ENCODE measurements at places on chromosomes 4 and X. TPM values are rescaled to one million over a fixed set of nuclear protein-coding genes. Genes with fewer than 3 reads are reported as not detected.

The CCNG2 gene
- total RNA-seq: 12.5 TPM

The AMBN gene
- not detected for total RNA-seq

The ART3 gene
- total RNA-seq: not detected

The ERCC6L gene
- 9.8 TPM for total RNA-seq

The SPINK2 gene
- not detected for total RNA-seq

The CYLC1 gene
- total RNA-seq: not detected

The EPGN gene
- total RNA-seq: 0.73 TPM

The NPY2R gene
- total RNA-seq: under 0.01 TPM

The MAGEA3 gene
- total RNA-seq: not detected

The ETNPPL gene
- not detected for total RNA-seq

The HCCS gene
- total RNA-seq: 11.8 TPM

The SGMS2 gene
- 80.5 TPM for total RNA-seq

The DCAF8L2 gene
- total RNA-seq: not detected

The CORIN gene
- under 0.01 TPM for total RNA-seq

The MAGED1 gene
- total RNA-seq: 132 TPM

The FAM241A gene
- total RNA-seq: 6.6 TPM

The PAGE4 gene
- total RNA-seq: not detected

The HSD17B10 gene
- 45.0 TPM for total RNA-seq

The PSAPL1 gene
- total RNA-seq: not detected

The UGT2B17 gene
- total RNA-seq: not detected

The CT55 gene
- total RNA-seq: not detected

The TLR10 gene
- not detected for total RNA-seq

The DIAPH2 gene
- 28.7 TPM for total RNA-seq

The CXCL1 gene
- total RNA-seq: 46.7 TPM

The F11 gene
- not detected for total RNA-seq

The WAS gene
- 0.20 TPM for total RNA-seq

Measured in subcutaneous preadipocyte (primary cell).